ENCODE measurements at places on chromosomes 3 and 15.

DNA sequence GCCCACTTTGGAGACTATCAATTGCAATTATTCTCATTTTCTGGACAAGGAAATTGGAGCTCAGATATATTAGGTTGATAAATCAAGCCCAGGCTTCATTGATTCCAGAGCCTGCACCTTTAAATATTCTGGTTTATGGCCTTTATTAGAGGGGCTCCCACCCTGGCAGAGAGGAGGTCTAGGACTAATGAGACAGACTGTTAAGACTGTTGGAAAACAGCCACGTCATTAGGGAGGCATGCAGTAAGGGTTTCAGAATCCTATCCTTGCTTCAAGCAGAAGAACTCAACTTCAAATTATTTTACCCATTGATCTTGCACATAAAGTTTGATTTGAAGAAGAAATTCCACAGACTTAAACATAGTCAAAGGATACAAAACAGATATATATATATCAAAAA lies 33.8 kb upstream of the KCNH8 start:
- DNase-seq, result no peak

GRCh38 chr3:142987080-142987700 lies 14.2 kb upstream of the U2SURP start:
- DNase-seq, result no peak

DNA sequence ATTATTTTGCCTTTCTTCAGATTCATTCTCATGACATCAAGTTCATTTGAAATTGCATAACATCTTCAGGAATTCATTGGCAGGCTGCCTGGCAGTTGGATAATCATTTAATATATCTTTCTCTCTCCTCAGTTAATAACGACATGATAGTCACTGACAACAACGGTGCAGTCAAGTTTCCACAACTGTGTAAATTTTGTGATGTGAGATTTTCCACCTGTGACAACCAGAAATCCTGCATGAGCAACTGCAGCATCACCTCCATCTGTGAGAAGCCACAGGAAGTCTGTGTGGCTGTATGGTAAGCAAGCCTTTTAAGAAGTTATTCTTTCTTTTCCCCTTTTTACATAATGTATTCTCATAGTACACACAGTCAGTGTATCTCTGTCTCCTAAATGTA lies 38.2 kb downstream of the TGFBR2 start:
- peak; percentile 51 for DNase-seq

DNA sequence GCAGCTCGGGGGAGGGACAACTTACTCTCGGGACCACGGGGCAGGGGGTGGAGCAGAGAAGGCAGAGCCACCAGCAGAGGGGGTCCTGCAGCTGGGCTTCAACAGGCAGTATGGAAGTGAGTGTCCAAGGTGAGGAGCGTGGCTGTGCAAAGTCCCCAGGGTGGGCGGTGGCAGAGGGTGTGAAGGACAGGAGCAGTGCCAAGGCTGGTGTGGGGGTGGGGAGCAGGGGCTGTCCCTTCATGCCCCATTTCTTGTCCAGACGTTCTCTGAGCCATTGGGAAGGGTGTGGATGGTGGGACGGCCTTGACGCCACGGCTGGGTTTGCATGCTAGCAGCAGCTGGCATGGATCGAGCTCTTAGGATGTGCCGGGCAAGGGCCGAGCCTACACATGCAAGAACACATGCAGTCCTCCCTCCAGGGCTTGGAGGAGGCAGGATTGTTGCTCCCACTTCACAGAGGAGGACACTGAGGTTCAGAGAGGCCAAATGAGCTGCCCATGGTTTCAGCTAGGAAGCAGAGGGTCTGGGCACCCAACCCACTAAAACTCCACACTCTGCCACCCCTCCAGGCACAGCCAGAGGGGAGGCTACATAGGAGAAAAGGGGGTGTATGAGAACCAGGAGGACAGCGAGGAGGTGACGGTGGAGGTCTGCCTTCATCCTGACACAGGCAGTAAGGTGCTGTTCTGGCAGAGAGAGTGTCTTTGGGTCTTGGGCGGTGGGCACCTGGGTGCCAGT lies 93.6 kb downstream of the TBC1D2B start:
- DNase-seq, result no peak

DNA sequence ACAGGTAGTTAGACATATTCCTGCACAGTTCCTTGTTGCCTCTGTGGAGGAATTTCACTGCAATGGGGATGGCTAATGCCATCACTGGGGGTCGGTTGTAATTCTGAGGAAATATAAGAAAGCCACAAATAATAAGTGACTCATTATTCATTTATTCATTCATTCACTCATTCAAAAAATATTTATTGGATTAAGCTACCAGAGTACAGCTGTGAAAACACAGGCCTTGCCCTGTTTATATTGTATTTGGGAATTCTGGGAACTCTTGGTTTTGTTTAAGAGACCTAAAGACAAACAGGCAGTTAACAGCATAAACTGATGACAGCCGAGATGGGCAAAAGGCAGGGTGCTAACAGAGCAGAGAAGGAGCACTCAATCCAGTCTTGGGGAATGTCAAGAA lies 23.6 kb downstream of the PTX3 start:
- no peak for DNase-seq

GRCh38 chr3:64382153-64382552 lies 156.9 kb upstream of the PRICKLE2 start:
- no peak for DNase-seq

DNA sequence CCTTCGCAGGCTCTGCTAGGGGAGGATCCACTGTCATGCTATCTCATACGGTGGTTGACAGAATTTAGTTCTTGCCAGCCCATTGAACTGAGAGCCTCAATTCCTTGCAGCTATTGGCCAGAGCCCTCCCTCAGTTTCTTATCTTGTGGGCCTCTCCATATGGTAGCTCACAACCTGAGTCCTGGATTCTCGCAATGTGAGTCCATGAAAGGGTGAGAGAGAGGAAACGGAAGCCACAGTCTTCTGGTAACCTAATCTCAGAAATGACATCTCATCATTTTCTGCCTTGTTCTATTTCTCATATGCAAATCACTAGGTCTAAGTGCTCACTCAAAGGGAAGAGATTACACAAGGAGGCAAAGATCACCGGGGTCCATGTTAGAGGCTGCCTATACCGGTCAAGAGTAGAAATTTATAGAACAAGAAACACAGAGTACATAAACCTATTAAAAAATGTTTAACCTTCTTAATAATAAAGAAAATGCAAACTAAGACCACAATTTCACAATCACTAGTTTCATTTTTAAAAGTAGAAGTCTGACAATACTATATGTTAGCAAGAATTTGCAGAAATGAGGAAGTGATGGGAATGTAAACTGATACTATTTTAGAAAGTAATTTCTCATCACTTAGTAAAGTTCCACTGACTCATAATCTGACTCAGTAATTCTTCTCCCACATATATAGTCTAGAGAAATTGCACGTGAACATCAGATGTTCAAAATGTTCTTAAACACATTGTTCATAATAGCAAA lies 378.4 kb upstream of the AGTR1 start:
- no peak for DNase-seq

- DNase-seq, result no peak
Measured at GRCh38 chr3:128419311-128419710, 47.4 kb downstream of the DNAJB8 start.

GRCh38 chr3:88267441-88267840 lies 117.7 kb downstream of the C3orf38 start:
- no peak for DNase-seq

DNA sequence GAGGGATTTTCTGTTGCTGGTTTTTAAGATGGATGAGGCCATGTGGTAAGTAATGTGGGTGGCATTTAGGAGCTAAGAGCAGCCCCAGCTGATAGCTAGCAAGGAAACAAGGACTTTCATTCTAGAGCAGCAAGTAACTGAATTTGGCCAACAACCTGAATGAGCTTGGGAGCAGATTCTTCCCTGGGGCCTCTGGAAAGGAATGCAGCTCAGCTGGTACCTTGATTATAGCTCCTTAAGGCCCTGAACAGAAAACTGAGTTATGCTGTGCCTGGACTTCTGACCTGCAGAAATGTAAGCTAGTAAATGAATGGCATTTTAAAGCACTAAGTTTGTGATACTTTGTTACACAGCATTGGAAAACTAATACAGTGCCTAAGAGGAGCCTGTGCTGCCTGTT lies 565.5 kb downstream of the PDCD6IP start:
- no peak for DNase-seq

GRCh38 chr3:188257384-188258026 lies 103.5 kb downstream of the LPP start:
- DNase-seq, result no peak

GRCh38 chr3:108090049-108090700 lies 656 bp downstream of the CD47 start:
- peak; percentile 66 for DNase-seq

DNA sequence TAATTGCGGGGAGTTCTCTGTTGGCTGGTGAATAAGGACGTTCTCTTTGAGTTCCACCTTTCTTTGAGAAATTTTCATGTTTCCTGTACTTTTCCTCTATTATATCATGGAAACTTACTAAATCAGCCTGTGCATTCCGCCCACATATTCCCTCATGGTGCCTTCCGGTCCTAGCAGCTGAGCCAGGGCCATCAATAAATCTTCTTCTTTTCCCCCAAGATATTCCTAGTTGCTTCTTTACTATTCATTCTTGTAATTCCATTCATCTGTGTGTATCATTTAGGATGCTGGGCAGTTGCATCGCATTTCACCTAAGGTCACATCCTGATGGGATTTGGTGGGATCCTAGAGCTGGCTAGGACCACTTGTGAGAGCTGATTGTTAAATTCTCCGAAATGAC lies 139.2 kb downstream of the RBMS3 start:
- DNase-seq, result no peak

DNA sequence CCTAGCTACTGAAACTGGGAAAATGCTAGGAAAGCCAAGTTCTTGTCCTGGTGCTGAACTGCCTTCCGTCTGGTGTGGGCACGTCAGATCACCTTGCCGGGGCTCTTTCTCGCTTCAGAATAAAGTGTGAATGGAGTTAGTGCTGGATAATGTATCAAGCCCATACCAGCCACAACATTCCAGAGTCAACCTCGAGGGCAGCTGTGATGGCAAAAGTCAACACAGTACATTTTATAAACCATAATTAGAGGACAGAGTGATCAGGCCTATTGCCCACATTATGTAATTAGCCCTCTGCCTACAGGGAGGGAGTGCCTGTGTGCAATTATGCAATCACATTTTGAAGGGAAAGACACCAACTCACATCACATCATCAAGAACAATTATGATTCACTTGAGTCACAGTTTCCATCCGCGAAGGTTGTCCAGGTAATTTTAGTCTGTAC lies 165.2 kb downstream of the RORA start:
- no peak for DNase-seq

Measured in CD4-positive, alpha-beta T cell treated with Interferon gamma for 1 hour (primary cell).